ENCODE measurements at places on chromosomes 2 and 18.
A peak's percentile ranks its signal among the peaks of the same experiment; 100 is the strongest.

DNA sequence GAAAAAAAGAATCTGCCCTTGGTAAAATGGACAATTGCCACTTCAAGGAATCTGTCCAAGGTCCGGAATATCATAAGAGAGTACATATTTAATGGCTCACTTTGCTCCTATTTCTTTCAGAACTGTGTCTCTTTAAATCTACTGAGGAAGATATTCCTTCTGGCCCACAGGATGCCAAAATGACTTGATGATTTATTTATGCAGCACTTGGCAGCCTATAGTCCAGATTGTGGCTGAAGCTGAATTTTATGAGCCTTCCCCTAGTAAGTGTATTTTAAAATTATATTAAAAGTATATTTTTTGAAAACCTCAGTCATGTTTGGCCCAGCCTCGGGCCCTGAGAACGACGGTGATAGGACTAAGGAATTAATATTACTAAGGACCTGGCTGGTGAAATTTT, 465.1 kb upstream of the HNRNPA3 start:
- DNase-seq: no peak

GRCh38 chr18:58407649-58408407, 221.1 kb downstream of the ALPK2 start:
- no peak for DNase-seq

DNA sequence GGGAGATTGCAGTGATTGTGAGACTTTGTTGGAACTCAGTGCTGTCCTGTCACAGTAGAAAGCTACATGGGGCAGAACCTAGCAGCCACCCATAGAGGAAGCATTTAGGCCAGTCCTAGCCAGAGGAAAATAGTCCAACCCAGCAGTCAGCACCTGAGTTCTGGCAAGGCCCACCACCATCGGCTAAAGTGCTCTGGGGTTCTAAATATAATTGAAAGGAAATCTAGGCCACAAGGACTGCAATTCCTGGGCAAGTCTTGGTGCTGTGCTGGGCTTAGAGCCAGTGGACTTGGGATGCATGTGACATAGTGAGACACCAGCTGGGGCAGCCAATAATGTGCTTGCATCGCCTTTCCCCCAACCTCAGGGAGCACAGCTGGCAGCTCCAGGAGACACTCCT, 28.9 kb upstream of the ACTR2 start:
- peak; percentile 7 for DNase-seq

DNA sequence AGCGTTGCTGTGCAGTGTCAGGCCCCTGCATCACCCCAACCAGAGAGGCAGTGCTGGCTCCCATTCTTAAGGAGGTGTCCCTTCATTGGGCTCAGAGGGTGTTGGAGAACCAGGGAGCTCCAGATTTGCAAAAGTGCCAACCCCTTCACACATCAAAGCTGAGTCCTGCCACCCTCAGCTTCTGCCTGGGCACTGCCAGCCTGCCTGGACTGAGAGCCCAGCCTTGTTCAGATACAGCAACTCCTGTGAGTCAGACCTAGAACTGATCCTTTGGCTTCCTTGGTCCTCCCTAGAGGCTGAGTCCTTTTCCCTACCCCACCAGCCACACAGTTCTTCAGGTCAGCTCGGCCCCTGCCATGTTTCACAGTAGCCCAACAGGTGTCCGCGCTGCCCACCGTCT, 424.9 kb upstream of the MYT1L start:
- DNase-seq: no peak

- DNase-seq: no peak
Observed at GRCh38 chr2:178787155-178787554, 20.1 kb downstream of the TTN start.

DNA sequence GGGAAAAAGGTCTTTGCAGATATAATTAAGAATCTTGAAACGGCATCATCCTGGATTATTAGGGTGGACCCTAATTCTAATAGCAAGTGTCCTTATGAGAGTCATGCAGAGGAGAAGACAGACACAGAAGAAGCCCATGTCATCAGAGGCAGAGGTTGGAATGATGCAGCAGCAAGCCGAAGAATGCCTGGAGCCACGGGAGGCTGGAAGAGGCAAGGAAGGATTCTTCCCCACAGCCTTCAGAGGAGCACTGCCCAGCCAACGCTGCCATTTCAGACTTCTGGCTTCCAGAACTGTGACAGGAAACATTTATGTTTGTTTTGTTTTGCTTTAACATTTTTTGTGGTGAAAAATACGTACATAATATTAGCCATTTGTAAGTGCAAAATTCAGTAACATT, 72.3 kb downstream of the MCFD2 start:
- no peak for DNase-seq

DNA sequence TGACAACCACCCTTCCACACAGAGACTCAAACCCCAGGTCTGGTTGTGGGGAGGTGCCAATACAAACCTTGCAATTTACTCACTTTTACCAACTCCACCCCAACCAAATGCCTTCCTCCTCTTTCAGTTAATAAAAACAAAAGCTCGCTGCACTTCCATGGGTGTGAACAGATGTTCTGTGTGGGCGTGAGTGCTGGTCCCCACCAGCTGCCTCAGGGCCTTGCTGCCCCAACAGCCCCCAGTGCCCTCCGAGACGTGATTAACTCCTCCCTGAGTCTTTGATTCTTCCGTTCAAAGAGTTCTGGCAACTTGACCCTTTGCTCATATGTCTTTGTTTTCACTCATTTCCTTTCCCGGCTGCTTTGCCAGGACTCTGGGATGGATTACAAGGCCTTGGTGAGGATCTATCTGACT, 258.9 kb upstream of the CXCR4 start:
- DNase-seq: peak; percentile 22

DNA sequence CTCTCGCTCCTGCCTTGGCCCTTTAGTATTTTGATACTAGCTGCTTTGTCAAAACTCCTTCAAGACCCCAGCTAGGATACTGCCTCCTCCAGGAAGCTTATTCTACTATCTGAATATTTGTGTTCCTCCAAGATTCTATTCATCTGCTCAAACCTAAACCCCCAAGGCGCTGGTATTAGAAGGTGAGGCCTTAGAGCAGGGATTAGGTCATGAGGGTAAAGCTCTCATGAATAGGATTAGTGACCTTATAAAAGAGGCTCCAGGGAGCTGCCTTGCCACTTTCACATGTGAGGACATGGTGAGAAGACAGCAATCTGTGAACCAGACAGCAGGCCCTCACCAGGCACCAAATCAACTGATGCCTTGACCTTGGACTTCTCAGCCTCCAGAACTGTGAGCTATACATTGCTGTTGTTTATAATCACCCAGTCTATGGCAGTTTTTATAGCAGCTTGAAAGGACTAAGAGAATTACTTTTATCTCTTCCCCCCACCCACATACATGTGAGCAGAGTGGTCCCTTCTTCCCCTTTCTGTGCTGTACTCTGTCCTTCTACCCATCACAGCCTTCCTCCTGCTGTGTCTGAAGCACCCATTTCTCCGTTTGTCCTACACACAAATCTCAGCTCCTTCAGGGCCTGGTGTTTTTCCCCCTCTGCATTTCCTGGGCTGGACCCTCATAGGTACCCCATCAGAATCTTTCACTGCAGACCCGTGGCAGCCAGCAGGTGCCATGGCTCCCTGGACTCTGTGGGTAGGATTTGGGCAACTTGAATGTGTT, 54.5 kb downstream of the HS1BP3 start:
- DNase-seq: no peak

DNA sequence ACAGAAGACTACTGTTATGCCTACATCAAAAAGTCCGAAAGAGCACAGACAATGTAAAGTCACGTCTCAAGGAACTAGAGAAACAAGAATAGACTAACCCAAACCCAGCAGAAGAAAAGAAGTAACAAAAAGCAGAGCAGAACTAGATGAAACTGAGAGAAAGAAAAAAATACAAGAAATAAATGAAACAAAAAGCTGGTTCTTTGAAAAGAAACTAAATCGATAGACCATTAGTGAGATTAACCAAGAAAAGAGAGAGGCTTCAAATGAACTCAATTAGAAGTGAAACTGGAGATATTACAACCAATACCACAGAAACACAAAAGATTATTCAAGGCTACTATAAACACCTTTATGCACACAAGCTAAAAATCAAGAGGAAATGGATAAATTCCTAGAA, 271.8 kb downstream of the MBD2 start:
- DNase-seq: no peak

- no peak for DNase-seq
Observed at GRCh38 chr2:42844366-42844765, 52.0 kb upstream of the HAAO start.

GRCh38 chr2:148302526-148302925, 281.6 kb downstream of the MBD5 start:
- DNase-seq: no peak

- peak; percentile 19 for DNase-seq
Observed at GRCh38 chr2:173708806-173709205, 256.4 kb downstream of the SP3 start.

DNA sequence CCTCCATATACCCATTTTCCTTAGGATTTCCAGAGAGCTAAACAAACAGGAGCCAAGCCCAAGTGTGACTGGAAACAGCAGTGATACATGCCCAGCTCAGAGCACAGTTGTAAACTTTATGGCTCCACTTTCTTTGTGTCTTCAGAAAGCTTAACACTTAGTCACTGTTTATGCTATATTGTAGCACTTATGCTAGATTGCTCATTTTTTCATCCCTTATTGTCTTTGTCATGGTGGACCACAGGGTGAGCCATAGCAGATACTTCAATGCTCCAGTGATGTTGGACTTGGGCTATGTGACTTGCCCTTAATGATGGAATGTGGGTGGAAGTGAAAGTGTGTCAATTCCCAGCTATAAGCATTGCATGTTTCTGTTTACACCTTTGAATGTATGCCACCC, 401.6 kb downstream of the METTL4 start:
- DNase-seq: no peak

GRCh38 chr18:36661999-36662398, 166.8 kb downstream of the TPGS2 start:
- peak; percentile 11 for DNase-seq

DNA sequence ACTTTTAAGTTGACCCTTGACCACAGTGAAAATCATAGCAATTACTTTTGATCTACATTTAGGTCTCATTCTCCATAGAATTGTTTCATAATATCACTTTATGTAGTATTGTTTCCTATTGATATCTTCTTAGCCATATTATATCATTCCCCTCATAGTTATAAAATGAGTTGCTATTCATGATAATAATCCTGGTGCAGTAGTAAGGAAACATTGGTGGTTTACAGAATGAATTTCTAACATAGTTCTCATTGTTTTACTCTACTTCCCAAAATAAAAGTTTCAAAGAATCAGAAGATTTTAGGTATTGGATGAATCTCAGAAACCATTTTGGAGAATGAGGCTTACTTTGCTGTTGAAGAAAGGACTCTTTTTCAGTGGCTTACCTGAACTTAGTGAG, 246.0 kb downstream of the PARD3B start:
- no peak for DNase-seq

GRCh38 chr2:170148161-170148560, 29.8 kb upstream of the MYO3B start:
- peak; percentile 31 for DNase-seq

- peak; percentile 54 for DNase-seq
Observed at GRCh38 chr18:29321561-29321960, 1144.6 kb upstream of the CDH2 start.

GRCh38 chr2:110677080-110677479, 783 bp downstream of the BUB1 start:
- no peak for DNase-seq

GRCh38 chr18:56815926-56816325, 164.8 kb downstream of the WDR7 start:
- DNase-seq: no peak

DNA sequence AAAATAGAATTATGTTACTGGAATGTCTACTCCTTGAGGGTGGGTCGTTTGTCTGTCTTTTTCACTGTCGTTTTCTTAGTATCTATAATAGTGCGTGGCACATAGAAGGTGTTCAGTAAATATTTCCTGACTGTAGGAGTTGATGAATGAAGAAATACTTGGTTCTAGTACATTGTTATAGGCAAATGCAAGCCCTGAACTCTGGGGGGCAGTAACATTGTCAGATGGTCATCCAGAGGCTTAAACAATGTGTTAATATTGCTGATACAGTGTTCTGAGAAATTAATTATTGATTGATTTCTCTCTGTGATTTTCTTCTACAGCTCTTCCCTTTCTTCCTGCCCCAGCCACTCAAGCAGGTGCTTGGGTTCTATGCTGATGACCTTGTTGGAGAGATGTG, 24.4 kb upstream of the THOC1 start:
- DNase-seq: peak; percentile 20

- no peak for DNase-seq
Observed at GRCh38 chr2:128596396-128597120, 277.9 kb upstream of the HS6ST1 start.

DNA sequence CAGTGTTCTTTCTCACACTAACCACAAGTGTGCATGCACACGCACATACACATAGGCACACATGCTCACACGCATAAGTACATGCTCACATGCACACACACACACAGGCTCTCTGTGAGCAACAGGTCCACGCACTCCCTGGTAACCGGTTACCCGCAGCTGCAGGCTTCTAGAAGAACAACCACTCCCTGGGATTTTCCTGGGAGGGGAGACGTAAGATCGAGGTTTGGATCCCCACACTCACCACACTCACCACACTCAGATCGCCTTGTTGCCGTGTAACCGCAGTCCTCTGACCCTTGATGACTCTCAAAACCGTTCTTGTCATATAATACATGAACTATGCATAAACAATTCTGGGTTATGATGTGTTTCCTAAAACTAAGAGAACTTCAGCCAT, 42.2 kb downstream of the TTC32 start:
- DNase-seq: no peak

DNA sequence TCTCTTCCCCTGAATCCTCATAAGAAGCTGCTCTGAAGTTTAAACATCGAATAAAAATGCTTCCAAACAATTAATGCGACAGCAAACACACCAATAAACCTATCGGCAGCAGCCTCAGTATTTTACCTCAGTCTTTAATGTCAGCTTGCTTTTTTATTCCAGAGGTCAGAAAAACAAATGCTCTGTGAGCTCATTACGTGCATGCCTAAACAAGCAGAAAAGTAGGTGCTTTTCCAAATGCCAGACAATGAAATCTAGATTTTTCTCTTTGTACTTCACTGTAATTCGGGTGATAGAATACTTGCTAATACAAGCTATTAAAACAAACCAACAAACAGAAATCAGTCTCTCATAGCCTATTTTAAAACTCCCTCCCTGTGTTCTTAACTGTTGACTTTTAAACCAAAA, 381.5 kb downstream of the NRXN1 start:
- no peak for DNase-seq

- DNase-seq: peak; percentile 81
Observed at GRCh38 chr18:60910534-60910933, 422.7 kb upstream of the CDH20 start.
